ENCODE measurements at places on chromosomes 3 and 15. TPM values are rescaled to one million over a fixed set of nuclear protein-coding genes. Genes with fewer than 3 reads are reported as not detected.

DNA sequence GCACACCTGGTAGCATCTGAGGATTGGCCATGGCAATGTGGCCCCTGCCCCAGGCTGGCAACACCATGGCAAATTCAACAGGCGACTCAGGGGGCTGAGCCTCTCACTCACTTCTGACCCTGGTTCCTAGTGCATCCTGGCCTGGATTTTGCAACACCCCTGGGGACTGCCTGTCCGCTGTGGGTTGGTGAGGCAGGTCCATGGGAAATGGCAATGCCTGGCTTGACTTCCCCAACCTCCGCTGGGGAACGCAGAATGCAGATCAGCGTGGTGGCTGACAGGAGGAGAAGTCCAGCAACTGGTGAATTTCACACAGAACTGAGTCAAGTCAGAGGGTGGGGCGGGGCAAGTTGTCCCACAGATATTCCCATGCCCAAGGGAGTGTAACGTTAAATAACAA is 3.9 kb upstream of the PSTPIP1 start:
- no peak for DNase-seq

DNA sequence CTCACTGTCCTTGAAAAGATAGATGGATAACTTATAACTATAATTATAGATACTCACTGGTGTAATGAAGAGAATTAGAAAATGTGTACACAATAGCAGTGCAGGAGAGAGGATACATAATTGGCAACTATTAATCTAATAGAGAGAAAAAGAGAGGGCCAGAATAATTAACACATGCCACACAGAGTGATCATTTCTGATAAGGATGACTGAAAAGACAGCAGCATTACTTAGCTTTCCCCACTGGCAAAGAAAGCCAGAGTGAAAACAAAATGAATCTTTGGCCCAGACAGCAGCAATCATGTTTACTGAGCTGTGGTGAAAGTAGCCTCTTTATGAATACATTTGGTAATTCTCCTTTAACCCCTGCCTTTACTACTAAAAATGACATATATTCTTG is 493.3 kb upstream of the ROBO1 start:
- no peak for DNase-seq

Gene SLC28A1
- not detected for total RNA-seq

DNA sequence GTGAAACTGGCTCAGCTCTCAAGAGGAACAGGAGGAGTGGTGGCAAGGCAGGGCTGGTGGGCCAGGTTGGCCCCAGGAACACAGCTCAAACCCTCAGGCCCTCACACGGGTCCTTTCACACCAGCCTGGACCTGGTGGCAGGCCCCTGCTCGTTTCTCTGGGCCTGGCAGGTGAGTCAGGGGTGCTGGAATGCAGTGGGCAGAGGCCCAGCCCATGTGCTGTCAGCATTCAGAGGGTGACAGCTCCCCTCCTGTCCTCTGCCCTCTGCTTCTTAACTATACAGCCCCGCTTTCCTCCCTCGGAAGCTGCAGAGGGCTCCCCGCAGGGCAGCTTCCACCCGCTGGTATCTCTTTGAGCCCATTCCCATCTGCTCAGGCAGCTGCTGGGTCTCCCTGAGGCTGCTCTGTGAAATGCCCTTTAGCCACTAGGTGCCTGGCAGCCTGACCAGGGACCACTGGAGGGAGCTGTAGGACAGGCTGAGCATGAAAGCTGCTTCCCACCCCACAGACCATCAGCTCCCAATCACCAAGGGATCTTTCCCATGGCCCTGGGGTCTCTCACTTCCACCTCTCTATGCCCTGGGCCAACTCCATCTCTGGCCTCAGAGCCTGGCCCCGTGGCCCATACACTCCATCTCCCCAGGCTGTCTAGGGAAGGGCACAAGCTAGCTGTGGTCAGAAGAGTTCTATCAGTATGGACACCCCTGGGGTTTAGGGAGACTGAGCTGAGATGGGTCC is 24.8 kb downstream of the SHF start:
- peak; percentile 89 for DNase-seq

DNA sequence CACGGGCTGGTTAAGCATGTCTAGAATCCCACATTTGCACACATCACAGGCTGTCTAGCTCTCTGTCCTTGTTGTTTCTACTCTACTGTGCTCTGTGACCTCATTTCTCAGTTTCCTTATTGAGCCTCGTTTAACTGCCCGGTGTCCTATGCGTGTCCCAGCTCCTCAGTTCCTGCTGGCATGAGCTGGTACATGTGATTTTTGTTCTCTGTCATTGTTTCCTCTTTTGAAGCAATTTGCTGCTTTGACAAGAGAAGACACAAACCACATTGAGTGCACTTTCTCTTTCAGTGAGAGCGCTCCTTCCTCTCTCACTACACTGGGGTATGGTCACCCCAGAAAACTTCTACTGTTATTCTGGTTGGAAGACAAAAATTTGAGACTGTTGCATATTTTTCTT is 563.5 kb downstream of the PDCD6IP start:
- no peak for DNase-seq

DNA sequence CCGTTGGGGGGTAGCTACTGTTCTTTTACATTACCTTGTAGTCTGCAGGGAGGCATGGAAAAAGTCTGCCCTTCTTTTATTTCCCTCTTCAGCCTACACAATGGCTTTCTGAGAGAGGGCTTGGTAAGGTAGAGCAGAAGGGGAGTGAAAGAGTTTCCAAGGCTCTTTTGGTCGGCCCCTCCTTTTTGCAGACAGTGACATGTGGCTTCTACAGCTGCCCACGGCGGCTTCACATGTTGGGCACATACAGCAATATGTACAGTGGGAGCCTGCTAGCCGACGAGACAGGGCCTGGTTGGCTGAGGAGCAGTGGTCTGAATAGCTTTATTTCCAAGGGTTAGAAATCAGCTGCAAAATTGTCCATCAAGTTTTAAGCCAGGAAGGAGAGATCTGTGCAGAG is 4.0 kb downstream of the INAFM2 start:
- DNase-seq = no peak

GRCh38 chr3:32894977-32895376 is 56.5 kb upstream of the CCR4 start:
- DNase-seq = no peak
